NCI-H146 (cell line): ENCODE measurements at places on chromosomes 2 and 18.

GRCh38 chr2:198371921-198372543, 567.6 kb downstream of the PLCL1 start:
- DNase-seq: no peak

GRCh38 chr18:28652654-28653053, 475.7 kb upstream of the CDH2 start:
- DNase-seq: no peak

- DNase-seq: no peak
Measured at GRCh38 chr2:238865744-238866355, 18.0 kb downstream of the TWIST2 start.

- no peak for DNase-seq
Measured at GRCh38 chr2:8489751-8490150, 192.1 kb upstream of the ID2 start.

GRCh38 chr2:11073776-11074175, 81.5 kb upstream of the SLC66A3 start:
- DNase-seq: no peak

DNA sequence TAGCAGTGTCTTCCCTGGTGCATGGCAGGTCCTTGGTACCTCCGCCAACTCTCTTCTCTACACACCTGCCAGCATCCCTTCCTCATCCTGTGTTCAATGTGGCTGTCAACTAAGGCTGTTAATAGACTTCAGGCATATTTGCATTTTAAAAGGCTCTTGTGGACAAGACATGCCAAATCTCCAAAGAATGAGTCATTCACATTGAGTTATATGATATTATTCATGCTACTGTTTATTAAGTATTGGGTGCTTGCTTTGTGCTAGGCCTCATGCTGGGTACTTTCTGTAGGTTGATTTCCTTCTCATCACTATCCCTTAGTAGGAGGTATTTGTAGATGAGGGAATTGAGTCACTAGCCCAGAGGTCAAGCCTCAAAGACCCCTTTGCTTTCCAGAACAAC, 5.2 kb downstream of the MYO1B start:
- DNase-seq: no peak

GRCh38 chr2:152280780-152281179, 54.2 kb upstream of the FMNL2 start:
- DNase-seq: no peak

DNA sequence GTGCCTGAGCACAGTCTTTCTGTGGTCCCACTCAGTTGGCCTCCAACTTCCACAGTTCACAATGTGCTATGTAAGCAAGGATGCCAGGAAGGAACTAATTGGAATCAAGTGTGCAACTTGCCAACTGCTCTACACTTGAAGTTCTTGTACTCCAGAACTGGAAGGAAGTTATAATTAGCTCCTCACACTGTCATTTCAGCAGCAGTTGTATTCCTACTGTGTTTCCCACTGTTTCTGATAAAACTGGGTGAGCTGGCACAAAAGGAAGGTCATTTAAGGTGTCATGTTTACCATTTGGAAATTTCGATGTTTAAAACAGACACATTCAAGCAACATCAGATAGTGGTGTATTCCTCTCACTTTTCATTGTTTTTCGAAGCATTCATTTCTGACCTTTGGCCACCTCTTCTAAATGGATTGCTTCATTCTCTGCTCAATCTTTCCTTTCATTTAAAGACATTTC, 84.2 kb downstream of the ANTXR1 start:
- no peak for DNase-seq

- peak; percentile 3 for DNase-seq
Measured at GRCh38 chr2:172293952-172294351, 133.4 kb upstream of the ITGA6 start.

GRCh38 chr18:77550625-77551024, 301.0 kb downstream of the GALR1 start:
- no peak for DNase-seq

DNA sequence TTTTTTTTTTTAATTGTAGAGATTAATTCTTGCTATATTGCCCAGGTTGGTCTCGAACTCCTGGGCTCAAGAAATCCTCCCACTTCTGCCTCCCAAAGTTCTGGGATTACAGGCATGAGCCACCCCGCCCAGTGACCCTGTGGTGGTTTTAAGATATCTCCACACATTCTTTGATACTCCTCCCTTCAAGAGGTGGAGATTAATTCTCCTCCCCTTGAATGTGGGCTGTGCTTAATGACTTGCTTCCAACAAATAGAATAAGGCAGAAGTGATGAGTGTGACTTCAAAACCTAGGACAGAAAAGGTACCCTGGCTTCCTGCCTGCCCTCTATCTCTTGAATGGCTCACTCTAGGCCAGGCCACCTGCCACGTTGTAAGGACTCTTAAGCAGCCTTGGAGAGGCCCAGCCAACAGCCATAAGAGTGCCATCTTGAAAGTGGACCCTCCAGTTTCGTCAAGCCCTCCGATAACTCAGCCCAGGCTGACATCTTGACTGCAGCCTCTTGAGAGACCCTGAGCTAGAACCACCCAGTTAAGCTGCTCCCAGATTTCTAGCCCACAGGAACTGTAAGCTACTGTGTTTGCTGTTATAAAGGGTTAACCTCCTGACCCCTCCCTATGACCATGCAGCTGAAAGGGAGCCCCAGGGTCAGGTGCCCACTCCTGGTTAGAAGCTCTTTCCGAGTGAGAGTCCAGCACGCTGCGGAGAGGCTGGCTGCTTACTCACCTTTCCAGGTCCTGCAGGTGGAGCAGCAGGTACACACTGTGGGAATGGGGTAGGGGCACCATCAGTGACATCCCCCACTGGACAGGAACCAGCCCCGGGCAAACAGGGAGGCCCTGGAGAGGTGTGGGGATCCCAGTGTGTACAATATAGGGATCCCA, 27.6 kb downstream of the MRPL35 start:
- no peak for DNase-seq

DNA sequence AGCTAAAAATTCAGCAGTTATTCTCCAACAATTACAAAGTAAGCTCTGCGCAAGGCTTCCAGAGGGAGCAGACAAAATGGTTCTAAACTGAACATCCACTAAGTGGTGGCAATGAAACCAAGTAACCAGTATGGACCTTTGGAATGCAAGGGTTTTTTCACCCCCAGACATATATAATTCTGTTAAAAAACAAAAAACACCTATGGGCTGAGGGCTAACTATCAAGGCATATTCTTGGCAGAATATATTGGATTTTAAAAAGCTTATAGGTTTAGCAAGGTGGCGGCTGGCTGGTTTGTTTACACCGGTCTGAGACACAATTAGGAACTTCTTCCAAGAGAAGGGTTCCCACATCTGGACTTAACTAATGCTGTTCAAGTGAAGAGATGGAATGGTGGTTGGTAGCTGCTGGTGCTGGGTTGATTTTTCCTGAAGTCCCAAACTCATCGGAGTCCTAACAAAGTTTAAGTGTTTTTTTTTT, 2.8 kb downstream of the ZFP36L2 start:
- DNase-seq: no peak

- DNase-seq: no peak
Measured at GRCh38 chr2:46098621-46099062, 198.6 kb upstream of the EPAS1 start.

DNA sequence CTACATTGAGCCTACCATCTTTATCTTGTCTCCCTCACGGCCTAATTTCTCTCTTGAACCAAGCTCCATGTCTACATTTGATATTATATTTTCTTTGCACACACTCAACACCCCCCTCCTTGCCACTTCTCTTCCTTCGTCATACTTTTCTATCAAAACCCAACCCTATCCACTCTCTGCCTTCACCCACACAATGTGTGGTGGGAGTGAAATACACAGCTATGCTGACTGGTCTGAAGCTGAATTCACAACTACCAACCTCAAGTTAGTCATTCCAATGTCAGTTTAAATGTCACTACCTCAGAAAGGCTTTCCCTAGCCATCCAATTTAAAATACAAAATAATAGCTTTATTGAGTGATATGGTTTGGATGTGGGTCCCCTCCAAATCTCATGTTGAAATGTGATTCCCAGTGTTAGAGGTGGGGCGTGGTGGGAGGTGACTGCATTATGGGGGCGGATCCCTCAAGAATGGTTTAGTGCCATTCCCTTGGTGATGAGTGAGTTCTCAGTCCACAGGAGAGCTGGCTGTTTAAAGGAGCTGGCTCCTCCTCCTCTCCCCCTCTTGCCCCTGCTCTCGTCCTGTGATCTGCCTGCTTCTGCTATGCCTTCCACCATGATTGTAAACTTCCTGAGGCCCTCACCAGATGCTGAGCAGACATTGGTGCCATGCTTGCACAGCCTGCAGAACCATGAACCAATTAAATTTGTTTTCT, 112.1 kb downstream of the DTNB start:
- no peak for DNase-seq

DNA sequence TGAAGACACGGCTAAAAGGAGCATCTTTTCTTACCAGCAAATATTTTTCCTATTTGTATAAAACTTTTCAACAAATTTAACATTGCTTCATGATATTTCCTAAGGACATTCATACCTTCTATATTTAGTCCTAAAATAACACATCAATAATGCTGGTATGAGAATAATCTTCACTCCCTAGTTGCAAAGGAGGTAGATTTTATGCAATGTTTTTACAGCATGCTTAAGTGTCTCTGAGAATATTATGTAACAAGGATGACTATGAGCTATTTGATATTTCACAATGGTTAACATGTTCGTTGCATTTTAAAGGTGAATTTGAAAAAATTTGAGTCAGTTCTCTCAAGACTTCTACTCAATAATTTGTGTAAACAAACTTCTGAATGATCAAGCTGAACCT, 506.7 kb downstream of the NUP35 start:
- DNase-seq: no peak

GRCh38 chr2:143939626-143940330, 580.1 kb downstream of the ZEB2 start:
- DNase-seq: no peak

- DNase-seq: peak; percentile 55
Measured at GRCh38 chr2:164599954-164600589, 21.2 kb downstream of the GRB14 start.

- no peak for DNase-seq
Measured at GRCh38 chr2:113089916-113090315, 22.1 kb downstream of the IL1F10 start.

- peak; percentile 55 for DNase-seq
Measured at GRCh38 chr2:238158509-238159070, at the start of gene ERFE. TSS of gene ERFE (plus strand) at chr2:238158970. CDS start at chr2:238159008, 38 bp downstream.

DNA sequence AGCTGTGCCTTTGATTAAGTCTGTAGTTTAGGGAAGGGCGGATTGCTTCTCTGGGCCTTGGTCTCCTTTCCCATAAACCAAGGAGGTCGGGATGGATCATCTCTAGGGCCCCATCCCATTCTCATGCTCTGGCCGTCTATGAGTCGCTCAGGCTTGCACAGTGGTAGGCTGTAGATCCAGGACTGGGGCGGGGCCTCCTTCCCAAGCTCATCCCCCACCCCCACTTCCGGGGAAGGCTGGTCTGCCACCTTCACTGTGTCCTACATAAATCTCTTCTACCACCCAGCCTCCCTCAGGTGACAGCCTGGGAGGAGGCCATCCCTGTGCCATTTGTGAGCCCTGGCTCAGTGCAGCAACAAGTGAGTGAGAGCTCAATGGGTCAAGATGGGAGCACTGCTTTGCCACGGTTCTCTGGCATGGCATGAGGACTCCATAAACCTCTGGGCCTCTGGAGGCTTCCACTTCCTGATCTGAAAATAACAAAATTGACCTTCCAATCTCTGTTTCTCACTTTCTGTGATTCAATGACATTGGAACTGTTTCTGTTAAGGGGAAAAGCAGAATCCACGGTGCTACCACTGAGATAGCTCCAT, 68.5 kb downstream of the SUMO1 start:
- no peak for DNase-seq

DNA sequence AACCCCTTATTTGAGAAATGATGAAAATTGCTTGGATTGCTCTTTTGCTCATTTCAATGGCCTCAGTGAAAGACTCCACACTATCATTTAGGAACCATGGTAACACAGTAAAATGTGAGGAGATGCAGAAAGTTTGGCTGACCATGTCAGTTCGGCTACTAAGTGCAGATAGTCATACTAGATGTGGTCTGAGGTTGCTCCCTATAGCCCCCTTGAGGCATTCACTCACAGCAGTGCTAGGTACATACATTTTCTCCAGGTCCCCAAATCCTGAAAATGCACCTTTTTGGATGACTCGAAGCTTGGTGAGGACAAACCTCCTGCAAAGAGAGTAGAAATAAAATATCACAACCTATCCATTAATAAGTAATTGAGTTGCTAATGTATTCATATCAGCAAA, 86.3 kb downstream of the FSHR start:
- DNase-seq: no peak

DNA sequence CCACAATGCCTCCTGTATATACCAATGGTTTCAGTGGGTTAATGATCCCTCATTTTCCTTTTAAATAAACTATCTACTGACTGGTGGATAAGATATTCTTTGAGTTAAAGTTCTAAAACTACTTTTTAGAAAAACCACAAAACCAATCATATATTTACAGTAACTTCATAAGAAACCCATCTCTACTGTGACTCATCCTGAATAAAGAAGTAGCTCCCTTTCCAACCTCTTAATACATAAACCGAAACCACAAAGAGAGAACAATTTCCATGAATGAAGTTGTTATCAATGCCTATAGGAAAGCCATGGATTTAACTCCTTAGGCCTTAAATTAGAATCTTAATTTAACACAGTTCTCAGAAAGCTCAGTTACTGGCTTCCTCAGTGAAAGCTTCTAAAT, 227.0 kb upstream of the SMAD7 start:
- no peak for DNase-seq

DNA sequence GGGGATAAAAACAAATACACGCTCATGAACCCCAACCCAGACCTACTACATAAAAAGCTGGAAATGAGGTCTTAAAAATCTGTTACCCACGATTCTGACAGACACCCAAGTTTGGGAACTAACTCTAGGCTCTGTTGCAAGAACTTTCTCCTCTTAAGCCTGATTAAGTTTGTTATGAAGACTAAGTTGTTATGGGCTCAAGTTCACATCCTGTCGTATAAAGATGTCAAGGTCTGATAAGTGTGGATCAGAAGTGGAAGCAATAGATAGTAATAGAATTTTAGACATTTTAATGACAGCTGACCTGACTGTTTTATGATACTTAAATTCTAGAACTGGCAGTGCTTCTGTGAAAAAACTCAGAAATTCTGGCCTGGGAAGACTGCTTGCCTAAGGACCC, 43.2 kb downstream of the LPIN2 start:
- no peak for DNase-seq

DNA sequence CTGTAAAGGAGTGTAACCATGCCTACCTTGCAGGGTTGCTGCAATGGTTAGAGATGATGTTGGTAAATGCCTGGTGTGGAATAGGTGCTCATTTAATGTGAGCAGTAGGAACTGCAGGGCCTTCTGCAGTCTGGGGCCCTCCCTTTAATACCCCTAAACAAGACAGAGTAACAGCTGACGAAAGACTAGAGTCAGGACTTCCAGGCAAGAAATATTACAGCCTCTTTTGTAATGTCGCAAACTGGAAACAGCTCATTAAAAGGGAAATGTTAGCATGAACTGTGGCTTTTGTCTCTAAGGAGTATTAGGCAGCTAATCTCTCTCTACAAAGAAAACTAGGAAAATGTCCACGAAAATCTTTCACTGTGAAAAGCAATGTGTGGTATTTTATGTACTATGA, 26.0 kb downstream of the MARCO start:
- DNase-seq: no peak

GRCh38 chr2:127355407-127356008, 32.3 kb downstream of the MAP3K2 start:
- peak; percentile 4 for DNase-seq

- DNase-seq: no peak
Measured at GRCh38 chr2:221097568-221097915, 474.6 kb downstream of the EPHA4 start.

- no peak for DNase-seq
Measured at GRCh38 chr2:28904295-28904694, 9.8 kb downstream of the WDR43 start.
